Pons (tissue), 1 donor: ENCODE measurements at places on chromosomes 5 and 9.

DNA sequence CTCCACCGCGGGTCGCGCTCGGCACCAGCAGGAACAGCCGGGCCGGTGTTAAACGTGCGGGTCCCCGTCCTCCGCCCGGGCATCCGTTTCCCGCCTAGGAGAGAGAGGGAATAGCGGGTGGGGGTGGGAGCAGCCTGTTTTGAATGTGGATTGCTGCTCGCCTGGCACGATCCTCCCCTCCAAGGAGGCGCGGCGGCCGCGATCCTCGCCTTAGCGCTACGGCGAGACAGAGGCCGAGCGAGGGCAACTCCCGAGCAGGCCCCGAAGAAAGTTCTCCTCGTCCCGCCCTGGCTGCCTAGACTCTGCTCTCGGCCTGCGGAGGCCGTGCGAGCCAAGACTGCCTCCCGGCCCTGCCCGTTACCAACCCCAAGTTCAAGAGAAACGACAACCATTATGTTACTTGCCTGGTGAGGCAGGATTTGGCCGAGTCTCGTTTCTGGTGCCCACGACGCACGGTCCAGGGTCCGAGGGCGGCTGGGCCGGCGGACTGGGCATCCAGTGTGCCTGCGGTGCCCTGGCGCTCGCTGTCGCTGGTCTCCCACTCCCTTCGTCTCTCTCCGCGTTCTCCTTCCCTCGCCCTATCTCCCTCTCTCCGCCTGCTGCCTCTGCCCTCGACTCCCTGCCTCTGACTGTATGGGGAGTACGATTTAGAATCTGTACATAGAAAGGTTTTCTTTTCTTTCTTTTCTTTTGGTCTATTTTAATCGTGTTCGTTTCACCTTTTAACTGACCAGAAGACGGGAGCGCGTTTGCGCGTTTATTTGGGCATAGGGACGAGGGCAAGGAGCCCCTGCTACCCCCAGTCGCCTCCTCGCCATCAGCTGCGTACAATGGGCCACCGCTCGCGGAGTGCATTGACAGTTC lies 724 bp downstream of the NR2F1-AS1 start:
- DNase-seq = no peak

DNA sequence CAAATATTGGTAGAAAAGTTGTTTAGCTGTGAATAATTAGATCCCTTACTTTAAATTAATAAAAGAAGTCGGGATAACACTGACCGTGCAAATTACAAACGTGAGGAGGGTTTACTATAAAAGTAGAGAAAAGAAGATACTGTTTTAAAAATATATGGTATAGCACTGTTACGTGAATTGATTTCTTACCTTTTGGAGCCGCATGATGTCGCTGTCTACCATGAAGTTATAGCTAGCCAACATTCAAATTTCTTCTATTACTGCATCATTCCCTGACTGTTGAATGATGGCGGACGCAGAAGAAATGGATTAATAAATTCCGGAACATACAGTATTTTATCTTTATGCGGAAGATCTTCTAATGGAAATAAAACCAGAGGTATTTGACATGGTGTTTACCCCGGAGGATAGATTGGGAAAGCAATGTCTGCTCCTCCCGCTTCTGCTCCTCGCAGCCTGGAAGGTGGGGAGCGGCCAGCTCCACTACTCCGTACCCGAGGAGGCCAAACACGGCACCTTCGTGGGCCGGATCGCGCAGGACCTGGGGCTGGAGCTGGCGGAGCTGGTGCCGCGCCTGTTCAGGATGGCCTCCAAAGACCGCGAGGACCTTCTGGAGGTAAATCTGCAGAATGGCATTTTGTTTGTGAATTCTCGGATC lies at the start of gene PCDHA6:
Gene PCDHA6, plus strand, starts transcription at position 257 of the 658 bp plus-strand sequence. Its CDS starts 132 bp downstream, at position 389.
- DNase-seq = peak; percentile 53

DNA sequence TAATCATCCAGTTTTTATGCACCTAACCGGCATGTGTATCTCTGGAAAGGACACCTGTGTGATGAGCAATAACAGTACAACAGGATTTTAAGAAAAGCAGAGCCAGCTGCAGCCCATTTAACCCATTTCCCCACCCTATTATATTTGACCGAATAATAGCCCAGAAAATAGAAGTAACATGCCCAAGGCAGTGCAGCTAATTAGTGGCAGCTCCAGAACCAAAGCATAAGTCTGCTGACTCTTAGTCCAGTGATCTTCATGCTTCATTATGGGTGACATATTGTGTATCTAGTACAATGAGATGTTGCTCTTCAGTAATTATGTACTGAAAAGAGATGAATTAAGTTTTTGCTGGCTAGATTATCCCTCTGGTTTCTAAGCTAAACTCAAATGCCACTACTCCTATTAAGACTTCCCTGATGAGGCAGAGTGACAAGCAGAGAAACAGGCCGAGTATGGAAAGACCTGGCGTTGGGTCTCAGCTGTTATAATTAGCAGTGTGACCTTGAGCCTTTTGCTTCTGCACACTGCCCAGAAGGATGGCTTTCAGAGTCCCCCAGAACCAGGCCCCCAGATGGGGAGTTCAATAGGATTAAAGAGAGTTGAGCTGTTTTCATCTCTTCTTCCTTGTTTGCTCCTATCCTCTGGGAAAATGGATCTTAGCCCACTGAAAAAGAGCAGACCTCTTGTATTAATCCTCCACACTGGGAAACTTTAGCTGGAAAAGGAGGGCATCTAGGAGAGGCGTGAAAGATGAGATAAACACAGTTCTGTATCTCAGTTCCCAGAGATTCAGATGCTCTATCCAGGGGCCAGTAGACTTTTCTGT lies 10.8 kb upstream of the C1QTNF3 start:
- DNase-seq = no peak

DNA sequence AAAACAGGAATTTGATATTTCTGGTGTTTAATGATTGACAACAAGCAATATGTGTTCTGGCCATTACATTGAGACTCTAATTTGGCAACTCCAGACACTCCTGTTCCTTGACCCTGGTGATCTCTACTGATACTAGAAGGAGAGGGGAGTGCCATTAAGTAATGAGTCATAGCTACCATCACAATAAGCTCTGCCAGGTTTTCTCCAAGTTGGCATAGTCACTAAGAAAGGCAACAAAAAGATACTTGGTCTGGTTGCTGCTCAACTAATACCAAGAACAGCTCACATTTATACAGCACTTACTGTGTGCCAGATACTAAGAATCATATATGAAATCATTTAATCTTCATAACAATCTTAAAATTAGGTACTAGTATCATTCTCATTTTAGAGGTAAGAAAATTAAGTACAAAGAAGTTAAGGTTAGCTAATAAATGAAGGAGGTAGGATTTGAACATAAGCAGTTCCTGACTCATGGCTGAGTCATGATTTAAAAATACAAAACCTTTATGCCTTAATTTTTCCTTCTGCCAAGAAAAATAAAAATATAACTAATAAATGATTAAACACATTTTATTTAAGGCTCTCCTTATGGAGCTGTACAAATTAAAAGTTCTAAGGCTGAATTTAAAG lies 19.9 kb upstream of the PRXL2C start:
- no peak for DNase-seq

DNA sequence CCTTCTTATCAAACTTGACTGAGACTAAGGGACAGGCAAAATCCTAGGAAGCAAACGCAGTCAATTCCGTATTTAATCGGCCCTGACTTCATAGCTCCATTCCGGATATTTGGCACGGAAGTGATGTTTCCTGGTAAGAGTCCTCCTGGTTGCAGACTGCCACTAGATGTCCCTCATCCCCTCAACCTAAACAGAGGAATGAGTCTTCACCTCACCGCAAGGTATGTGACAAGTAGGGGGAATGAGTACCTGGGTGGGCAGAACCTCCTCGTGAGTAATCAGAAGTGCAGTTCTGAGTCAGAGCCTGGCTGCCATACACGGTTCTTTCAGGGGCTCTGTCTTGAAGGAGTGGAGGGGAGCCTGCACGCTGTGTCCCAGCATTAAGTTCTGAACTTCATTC lies 173.6 kb downstream of the MUSK start:
- DNase-seq = no peak

DNA sequence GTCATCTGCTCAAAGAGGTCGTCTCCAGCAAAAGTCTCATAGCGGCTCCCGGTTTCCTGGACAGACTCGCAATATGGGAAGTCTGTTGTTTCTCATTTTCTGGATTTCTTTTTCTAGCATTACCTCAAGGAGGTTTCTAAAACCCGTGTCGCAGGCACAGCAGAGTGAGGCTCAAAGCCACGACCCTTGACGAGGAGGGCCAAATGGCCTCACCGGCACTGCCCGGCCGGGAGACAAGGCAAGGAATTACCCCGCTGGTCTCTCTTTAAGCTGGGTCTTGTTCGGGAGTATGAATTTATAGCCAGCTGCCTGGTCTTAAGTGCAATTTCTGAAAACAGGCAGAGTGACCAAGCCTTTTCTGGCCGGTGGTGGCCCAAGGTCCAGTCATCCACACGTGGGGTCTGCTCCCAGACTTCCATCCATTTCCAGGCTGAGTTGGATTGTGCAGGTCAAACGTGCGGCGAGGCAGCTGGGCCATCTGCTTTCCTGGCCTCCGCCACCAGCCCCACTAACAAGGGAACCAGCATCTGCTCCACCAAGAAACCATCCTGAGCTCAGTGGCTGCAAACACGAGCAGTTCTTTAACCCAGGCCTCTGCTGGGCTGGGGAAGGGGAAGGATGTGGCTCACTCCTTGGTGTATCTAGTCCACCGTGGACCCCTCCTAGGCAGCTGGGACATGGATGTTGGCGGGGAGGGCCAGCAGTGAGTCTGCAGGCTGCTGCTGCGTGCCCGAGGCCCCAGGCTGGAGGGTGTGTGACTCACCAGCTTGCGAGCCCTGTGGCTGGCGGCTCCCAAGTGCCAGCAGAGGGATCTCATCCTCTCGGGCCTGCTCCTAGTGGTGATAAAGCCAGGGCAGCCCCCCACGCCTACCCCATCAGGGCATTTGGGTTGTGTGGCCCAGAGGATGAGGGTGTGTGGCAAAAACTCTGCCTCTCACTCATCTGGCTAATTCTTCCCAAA lies 55.6 kb upstream of the COL5A1 start:
- no peak for DNase-seq

DNA sequence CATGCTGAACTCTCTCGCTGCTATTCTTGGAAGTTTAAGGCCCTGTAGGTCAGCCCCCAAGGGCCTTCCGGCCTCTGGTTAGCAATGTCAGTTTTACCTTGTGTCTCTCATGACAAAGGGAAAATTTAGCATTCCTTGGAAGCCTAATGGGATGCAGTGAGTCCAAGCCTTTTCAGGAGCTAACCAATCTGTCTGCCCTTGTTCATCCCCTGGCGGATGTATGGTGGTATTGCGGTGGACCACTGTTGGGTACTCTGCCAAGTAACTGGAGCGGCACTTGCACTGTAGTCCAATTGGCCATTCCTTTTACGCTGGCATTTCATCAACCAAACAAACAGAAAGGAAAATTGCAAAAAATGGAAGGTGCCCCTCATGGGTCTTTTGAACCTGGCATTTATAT lies 318.4 kb upstream of the NMUR2 start:
- no peak for DNase-seq

DNA sequence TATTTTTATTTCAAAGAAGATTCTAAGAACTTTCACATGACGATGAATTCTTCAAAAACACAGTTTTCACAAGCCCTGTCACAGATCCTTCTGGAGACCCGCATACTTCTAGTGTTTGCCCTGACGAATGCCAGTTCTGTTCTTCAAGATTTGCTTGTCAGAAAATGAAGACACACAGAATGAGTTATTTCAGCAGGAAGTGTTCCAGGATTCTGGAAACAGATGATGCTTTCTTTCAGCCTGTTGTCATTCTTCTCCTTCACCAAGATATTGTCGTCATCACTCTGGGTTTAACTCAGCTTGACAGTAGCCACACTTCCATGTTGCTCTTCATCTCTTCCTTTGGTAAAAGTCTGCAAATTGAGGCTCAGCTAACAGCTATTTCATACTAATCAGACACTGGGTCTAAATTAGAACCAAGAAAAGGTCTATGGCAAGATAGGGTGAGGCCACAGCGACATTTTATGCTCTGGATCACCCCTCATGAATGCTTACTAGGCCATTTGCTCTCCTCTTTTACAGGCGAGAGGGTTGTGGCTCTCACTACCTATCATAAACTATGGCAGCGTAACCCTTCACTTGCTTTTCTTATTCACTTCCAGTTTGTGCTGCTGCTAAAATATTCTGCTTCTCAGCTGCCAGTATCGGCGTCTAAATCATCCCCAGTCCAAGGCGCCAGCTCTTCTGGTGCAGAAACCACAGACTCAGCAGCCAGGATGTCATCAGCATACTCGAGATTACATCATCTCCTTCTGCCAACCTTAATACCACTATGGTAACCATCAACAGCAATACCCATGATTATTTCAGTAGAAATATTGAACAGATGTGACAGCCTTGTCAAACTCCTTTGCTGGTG lies 159.6 kb upstream of the TBCA start:
- no peak for DNase-seq

- DNase-seq = no peak
Measured at GRCh38 chr5:172505403-172505759, 51.1 kb upstream of the SH3PXD2B start.

- DNase-seq = peak; percentile 37
Measured at GRCh38 chr5:124932791-124933600, 186.6 kb upstream of the ZNF608 start.

GRCh38 chr5:34551911-34552433 lies 104.2 kb upstream of the RAI14 start:
- peak; percentile 35 for DNase-seq

GRCh38 chr5:37615184-37615583 lies 224.7 kb downstream of the GDNF start:
- no peak for DNase-seq

GRCh38 chr9:92680166-92681119 lies 10.5 kb upstream of the IPPK start:
- no peak for DNase-seq

GRCh38 chr5:41857989-41858388 lies 12.2 kb downstream of the OXCT1 start:
- no peak for DNase-seq
